ENCODE measurements at places on chromosomes 6 and 20.
A peak's percentile ranks its signal among the peaks of the same experiment; 100 is the strongest.

- DNase-seq, result peak; percentile 29
These were observed 220.7 kb upstream of the CITED2 start for GRCh38 chr6:139595183-139595582.

DNA sequence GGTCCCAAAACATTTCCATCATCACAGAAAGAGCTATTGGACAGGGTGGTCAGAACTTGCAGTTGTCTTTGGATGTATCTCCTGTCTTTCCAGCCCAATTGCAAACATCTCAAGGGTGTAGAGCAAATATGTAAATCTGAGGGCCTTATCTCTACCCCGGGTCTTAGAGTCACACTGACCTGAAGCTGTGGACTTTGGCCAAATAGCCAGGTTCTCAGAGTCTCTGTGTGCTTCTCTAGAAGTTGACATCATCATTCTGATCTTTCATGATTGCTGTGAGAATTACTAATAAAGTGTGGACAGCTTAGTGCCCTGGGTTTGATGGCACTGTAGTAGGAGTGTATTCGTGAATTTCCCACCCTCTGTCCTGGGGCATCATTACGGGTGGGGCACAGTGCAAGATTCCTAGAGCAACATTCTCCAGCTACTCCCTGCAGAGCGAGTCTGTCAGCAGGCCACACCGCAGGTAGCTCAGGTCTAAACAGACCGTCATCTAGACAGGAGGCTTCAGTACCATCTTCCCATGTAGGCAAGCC, 71.1 kb downstream of the SLC24A3 start:
- no peak for DNase-seq

DNA sequence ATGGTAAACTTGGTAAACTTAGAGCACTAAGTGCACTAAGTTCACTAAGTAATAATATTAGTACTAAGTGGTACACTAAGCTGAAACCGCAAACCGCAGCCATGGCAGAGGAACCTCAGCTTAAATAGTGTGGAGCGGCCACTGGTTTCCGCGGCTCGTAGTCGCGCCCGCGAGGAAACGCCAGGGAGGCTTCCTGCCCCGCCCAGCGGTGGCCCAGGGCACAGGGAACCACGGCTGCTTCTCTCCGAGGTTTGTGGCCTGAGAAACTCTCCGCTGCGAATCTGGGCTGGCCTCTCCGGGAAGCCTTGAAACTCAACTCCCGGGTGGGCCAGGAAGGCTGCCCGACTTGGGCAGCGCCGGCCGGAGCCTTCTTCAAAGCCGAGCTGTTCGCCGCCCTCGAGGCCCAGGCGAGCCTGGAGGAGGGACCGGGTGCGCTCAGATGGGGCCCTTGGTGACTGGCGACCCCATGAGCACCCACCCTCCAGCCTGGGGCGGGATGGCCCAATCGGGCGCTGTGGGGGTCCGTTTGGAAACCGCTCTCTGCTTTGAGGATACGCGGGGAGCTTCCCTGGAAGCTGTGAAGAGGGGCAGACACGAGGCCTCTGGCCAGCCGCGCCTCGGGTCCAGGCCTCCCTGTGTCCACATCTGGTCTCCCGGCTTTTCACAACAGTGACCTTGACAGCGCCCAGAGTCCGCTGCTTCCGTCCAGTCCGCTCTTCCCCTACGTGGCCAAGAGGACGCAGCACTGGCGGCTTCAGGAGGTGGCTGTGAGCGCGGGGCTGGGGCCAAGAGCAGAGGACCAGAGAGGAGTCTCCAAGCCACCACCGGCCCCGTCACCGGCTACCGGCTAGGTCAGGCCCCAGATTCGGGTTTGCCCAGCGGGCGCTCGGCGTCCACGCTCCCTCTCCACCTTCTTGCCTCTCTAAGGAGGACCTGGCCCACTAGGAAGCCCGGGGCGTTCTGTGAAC, 25.4 kb upstream of the HLA-E start:
- peak; percentile 23 for DNase-seq

GRCh38 chr20:44247131-44247571, at the start of gene GDAP1L1:
TSS of gene GDAP1L1 (plus strand) at chr20:44247308. CDS start at chr20:44247335, 27 bp downstream.
- DNase-seq, result no peak

DNA sequence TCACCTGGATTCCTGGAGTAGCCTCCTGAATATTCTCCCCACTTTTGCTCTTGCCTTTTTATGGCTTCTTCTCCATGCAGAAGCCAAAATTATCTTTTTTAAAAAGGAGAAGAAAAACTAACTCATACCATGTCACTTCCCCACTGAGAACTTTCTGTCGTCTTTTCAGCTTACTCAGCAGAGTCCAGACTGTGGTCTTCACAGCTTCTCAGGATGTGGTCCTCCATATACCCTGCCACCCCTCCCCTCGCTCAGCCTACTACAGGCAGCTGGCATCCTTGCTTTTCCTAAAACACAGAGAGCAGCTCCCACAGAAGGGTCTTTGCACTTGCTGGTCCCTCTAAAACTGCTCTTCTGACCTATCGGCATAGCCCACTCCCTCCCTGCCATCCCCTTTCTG, 89.4 kb upstream of the ISM1 start:
- no peak for DNase-seq

GRCh38 chr6:31579546-31580437, 2.4 kb downstream of the LTB start:
- DNase-seq, result no peak

- DNase-seq, result peak; percentile 40
These were observed 2.6 kb downstream of the EPHA7 start for GRCh38 chr6:93416571-93417420.

DNA sequence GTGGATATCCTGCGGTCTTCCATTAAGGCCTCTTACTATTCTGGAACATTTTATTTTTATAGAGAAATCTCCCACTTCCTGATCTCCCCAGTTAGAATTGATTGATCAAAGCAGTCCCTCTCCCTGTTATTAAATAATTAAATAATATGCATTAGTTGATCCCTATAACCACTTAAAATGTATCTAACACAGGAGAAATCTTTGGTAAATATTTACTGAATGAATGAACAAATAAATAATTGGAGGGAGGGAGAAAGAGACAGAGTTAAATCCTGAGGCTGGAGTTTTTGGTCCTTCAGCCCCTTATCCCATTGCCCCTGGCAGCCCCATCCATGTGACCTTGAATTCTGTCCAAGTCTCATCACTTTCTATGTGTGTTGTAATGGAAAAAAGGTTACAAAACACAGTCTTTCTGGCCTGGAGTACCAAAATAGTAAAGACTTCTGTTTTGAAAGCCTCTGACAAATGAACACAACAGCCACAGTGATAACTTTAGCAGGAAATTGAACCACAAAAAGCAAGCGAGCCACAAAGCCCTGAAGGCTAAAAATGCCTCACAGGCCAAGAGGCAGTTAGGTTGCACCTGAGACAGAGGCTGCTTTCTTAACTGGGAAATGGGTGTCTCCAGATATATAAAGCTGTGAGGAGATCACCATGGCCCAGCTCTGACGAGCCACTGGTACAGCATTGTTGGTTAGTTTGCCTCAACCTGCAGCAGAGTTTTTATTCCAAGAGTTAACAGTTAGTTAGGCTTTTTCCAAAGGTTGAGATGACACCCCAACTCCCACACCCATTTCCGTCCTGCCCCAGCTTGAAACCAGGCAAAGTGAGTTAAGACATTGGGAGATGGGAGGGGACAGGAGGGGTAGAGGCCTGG, 11.3 kb downstream of the NT5E start:
- DNase-seq, result peak; percentile 80

GRCh38 chr6:30571762-30572082, 480 bp downstream of the ABCF1 start:
- no peak for DNase-seq

- peak; percentile 17 for DNase-seq
These were observed 223.9 kb downstream of the PRL start for GRCh38 chr6:22072949-22073348.

- no peak for DNase-seq
These were observed 31.7 kb downstream of the C6orf58 start for GRCh38 chr6:127608554-127609270.

GRCh38 chr20:38932457-38933120, 6.4 kb downstream of the FAM83D start:
- DNase-seq, result peak; percentile 95

GRCh38 chr6:37277001-37277409, 19.1 kb upstream of the TMEM217 start:
- no peak for DNase-seq

- DNase-seq, result no peak
These were observed 147.2 kb downstream of the GRM4 start for GRCh38 chr6:33998660-33999059.

GRCh38 chr6:144360401-144360800, 75.3 kb downstream of the UTRN start:
- no peak for DNase-seq

- DNase-seq, result no peak
These were observed 8.9 kb downstream of the ITPR3 start for GRCh38 chr6:33630014-33630413.

DNA sequence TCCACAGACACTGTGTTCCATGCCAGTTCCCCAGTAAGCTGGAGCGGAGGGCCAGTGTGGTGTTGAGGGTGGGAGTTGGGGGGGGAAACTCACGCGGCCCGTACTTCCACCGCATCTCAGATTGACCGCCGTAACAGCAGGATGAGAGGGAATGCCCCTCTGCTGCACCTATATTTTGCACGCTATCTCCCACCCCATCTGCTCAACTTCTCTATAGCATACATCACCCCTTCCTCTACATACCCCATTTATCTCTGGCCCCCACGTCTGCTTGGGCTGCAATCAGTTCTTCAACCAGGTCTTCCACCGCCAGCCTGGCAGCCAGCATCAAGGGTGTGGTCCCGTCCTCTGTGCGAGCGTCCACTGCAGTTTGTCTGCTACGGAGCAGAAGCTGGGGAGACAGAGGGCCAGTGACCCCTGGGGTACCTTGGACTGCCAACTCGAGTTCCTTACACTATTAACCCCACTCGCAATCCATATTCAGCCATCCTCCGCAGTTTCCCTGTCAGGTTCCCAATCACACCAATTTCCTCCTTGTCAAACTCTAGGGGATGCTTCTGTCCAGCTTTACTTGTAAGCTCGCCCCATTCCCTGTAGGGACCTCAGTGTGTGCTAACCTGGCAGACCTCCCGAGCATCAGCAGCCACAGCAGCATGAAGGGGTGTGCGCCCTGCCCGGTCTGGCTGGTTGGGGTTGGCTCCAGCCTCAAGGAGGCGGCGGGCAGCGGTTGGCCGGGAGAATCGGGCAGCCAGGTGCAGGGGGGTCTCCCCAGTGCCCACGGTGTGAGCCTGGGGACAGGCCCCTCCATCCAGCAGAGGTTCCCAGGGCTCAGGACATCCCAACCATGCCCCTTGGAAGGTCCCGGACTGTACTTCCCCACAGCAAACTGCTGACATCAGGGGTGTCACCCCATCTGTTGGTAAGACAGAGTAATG, 4.5 kb upstream of the GPSM3 start:
- DNase-seq, result peak; percentile 28

GRCh38 chr20:33124261-33124660, 43.7 kb upstream of the BPIFA2 start:
- DNase-seq, result no peak

GRCh38 chr20:61355585-61355984, 103.5 kb downstream of the CDH4 start:
- no peak for DNase-seq

DNA sequence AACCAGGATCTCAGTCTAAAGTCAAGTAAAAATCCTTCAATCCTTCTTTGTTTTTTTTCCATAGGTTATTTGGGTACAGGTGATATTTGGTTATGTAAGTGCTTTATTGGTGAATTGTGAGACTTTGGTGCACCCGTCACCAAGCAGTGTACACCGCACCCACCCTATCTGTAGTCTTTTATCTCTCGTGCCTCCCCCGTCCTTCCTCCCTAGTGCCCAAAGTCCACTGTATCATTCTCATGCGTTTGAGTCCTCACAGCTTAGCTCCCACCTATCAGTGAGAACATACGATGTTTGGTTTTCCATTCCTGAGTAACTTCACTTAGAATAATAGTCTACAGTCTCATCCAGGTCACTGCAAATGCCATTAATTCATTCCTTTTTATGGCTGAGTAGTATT, 879 bp downstream of the MUC22 start:
- DNase-seq, result no peak

GRCh38 chr6:12342664-12343063, 52.5 kb downstream of the EDN1 start:
- no peak for DNase-seq

DNA sequence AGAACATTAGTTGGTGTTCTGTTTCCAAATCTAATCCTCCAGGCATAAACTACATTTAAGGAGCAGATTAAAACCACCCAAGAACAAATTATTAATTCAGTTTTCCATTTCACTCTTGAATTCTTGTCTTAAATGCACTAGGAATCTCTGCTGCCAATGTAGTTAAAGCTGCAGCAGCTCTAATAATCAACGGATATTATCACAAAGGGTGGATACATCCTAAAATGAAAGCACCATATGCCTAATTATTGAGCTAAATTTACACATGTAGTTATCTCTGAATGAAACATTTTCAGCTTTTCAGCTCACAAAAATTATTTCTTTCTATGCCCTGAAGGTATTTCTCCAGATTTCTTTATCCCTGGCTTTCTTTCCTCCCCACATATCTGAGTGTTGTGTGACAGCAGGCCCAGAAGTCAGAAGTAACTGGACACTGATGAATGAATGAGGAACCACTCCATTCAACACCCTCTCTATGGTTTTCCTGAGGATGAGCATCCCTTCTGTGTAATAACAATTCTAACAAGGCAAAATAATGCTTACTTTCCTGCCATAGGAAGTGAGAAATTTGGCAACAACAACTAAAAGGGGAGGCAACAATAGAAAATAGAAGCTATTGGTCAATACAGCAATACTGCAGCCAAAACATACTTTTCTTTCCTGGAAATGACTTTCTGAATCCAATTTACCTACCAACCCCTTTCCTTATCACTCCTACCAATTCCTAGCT, 14.9 kb downstream of the MAN1A1 start:
- DNase-seq, result peak; percentile 34

DNA sequence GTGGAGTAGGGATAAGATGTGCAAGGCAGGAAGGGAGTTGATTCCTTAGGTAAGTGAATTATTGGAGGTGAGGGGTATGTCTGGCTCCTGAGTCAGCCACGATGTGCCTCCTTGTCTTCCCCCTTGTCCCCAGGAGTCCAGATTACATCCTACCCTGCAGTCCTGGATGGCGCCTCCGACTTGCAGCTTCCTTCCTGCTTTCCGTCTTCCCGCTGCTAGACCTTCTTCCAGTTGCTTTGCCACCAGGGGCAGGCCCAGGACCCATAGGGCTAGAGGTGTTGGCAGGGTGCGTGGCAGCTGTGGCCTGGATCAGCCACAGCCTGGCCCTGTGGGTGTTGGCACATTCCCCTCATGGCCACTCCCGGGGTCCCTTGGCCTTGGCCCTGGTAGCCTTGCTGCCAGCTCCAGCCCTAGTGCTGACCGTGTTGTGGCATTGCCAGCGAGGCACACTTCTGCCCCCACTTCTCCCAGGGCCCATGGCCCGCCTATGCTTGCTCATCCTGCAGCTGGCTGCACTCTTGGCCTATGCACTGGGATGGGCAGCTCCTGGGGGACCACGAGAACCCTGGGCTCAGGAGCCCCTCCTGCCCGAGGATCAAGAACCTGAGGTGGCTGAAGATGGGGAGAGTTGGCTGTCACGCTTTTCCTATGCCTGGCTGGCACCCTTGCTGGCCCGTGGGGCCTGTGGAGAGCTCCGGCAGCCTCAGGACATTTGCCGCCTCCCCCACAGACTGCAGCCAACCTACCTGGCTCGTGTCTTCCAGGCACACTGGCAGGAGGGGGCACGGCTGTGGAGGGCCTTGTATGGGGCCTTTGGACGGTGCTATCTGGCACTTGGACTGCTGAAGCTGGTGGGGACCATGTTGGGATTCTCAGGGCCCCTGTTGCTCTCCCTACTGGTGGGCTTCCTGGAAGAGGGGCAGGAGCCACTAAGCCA, 4.9 kb downstream of the ABCC10 start:
- DNase-seq, result no peak

Measured in cardiac fibroblast (primary cell).